ENCODE measurements at places on chromosomes 6 and 20. TPM values are rescaled to one million over a fixed set of nuclear protein-coding genes. Genes with fewer than 3 reads are reported as not detected.

Gene RAD21L1
- 0.11 TPM for total RNA-seq

- no peak for DNase-seq
Observed at GRCh38 chr20:31770243-31770642, 31.2 kb downstream of the TPX2 start.

- no peak for DNase-seq
Observed at GRCh38 chr20:2625062-2625461, 27.4 kb upstream of the NOP56 start.

Gene MLN
- total RNA-seq = not detected

- peak; percentile 94 for DNase-seq
Observed at GRCh38 chr20:44080646-44081267, 106.2 kb downstream of the JPH2 start.

Gene STMND1
- not detected for total RNA-seq

DNA sequence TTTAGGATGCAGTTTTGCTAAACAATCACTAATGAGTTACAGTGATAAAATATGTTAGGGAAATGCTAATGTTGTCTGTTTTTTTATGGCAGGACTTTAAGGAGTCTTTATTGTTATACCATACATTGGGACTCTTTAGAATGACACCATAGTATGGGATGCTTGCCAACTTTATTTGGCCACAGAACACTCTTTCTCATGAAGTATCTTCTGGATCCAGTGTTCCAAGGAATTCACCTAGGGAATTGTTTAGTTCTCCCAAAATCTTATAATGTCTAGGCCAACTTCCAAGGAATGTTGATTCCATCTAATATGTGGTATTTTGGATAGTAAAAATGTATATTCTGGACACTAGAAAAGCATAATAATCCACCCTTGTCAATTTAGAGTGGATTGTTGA, 3.3 kb downstream of the RIN2 start:
- DNase-seq = peak; percentile 29

DNA sequence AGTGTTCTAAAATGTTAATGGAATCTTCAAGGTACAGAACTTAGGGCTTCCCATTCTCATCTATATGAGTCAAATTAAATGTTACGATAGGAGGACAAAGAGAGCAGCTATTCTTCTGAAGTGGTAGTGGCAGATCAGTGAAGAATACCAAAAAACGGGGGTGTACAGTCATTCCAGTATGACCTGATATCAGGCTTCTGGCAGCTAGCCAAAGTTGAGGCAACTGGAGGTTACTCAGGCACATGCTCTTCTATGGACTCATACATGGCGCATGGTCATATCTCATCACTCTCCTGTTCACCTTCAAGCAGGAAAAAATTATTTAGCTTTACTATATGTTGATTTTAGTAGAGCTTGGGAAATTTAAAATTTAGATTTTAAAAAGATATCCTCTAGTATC, 1608.8 kb downstream of the GRIK2 start:
- DNase-seq = peak; percentile 2

- no peak for DNase-seq
Observed at GRCh38 chr20:57094252-57094891, 172.1 kb downstream of the BMP7 start.

- DNase-seq = peak; percentile 57
Observed at GRCh38 chr6:137765059-137765458, 102.0 kb upstream of the TNFAIP3 start.

DNA sequence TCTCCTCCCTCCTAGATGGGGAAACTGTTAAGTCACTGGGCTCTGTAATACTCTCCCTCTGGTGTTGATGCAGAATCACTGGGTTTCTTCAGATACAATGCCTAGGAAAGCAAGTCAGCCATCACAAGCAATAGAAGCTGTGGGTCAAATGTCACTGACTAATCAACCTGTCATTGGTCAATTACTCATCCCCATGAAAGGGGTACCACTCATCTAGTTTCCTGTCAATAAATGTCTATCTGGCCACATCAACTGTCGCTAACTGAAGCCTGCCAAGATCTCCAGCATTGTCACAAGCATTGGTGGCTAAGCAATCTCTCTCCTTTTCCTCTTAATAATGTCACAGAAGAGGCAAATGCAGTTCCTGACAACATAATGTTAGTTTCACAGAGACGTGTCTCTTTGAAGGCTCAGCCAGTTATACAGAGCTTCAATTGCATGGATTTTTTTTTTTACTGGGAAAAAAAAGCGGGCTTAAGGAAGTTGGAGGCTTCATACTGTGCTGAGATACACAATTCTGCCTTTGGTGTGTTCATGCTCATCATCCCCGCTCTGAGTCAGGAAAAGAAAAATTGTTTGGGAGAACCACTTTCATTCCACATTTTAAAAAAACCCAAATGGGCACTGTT, 355.9 kb downstream of the BTBD9 start:
- peak; percentile 98 for DNase-seq

DNA sequence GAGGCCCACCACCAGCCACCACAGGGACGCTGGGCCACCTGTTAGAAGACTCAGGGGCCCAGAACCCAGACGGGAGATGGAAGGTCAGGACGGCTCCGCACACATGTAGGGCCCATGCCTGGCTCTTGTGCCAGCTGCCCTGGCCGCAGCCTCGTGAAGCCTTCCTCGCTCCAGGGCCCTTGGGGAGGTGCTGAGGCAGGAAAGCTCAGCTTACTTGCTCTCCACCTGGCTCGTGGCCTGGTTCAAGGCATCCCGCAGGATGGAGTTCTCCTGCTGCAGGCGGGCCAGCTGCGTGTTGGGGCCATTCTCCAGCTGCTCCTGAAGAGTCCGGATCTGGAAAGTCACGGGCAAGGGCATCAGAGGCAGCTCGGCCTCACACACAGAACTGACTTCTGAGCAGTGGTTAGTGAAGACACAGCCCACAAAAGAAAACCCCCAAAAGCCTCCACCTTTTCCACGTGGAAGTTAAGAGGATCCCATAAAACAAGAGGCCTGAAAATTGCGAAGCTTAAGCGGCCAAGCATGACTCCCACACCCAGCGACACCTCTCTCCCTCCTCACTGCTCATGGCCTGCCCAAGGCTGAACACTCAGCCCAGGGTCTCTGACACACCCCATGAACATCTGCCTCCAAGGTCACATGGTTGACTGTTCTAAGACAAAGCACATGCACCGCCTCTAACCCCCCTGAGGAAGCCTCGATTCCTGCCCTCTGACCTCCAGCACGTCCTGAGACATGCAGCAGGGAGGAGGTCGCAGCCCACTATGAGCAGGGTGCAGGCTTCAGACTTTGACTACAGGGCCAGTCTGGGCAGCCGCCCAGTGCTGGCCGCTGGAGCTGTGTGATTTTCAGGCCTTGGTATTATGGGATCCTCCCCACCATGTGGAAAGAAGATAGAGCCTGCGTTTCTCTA, 46.5 kb downstream of the RRBP1 start:
- DNase-seq = no peak

DNA sequence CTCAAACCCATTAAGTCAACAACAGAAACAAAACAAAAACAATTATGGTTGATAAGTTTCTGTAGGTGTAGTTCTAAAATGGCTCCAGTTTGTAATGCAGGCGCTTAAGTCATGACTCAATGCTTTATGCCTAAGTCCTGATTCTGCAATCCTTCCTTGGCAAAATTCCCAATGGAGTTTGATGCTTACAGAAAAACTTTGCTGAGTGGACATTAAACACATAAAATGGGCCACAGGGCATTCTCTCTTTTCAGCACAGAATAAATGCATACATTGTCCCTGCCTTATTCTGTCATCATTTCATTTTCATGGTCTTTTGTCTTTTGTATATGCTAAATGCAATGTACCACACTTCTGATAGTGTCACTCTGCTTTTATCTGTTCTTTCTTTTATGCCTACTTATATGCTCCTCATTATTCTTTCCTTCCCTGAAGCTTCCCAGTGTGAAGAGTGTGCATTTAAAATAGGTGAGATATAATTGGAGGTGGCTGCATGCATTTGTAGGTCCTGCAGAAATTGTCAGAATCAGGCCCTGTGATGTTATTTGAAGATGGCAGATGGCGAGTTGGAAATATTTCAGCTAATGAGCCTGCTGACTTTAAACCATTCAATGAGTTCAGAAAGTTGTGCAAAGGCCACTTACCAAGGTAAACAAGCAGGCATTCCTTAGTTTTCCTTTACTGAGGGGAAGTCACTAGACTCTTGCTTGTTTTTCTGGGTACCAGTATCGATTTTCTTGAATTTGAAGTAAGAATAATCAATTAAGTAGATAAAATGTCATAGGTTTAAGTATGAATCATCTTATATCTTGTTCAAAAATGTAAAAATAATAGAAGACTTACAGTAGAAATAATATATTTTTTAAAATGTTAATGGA, 313.1 kb downstream of the TRDN start:
- no peak for DNase-seq

DNA sequence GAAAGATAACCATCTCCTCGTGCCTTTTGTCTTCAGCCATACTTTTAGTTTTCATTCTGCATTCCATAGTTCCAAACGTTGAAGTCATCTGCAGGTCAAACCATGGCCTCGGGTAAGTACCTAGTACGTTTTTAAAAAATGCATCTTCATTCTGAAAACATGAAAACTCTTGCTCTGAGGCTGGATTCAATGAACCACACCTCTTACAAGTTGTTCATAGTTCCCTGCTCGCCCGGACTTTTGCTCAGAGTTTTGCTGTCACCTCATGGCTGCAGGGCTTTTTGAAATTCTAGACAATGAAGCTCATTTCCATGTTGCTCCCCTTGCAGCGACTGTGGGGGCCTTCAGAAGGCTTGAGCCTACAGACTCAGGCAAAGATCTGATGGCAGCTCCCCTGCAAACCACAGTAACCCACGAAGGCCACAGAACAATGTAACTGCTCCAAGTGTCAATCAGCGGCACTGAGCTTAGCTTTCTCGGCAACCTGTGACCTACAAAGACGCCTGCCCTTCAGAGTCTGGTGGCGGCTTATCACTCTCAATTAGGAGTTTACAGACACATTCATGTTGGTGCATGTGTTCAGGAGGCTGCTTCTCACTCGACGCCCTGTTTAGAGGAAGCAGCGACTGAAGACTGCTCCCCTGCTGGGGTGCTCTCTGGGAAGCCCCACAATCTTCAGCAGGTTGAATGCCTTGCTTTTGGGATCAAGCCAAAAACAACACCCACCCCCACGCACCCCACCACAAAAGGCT, 61.2 kb downstream of the FOXC1 start:
- DNase-seq = no peak

DNA sequence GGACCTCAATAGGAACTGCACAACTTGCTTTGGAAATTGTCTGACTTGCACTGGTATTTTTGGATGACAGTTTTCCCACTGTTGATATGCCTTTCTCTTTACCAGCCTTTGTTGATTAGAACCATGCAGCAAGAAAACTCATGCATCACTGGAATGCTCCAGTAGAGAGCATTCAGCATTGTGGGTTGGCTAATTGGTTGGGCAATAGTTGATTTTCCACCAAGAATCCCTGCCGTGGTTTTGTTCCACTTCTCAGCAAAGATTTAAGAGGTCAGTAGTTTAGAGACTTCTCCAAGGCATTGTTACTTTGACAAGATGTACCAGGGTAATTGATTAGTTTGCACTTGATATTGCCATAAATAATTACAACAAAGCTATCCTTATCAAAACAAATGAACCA, 260.0 kb downstream of the DHX35 start:
- no peak for DNase-seq

GRCh38 chr6:158452191-158452590, 107.7 kb upstream of the TMEM181 start:
- DNase-seq = no peak

DNA sequence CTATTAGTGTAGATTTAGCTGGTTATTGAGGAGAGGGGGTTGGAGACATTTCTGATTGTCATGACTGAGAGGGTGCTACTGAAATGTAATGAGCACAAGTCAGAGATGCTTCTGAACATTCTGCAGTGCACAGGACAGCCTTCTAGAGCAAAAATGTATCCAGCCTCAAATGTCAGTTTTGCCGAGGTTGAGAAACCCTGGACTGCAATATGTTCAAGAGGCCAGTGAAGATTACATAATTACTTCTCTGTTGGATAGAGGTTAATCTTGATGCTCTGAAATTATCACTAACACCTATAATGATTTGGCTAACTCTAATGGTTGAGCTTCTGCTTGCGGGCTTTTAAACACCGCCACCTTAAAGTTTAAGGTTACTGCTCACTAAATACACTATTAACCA, 3.4 kb upstream of the DUSP22 start:
- no peak for DNase-seq

- peak; percentile 82 for DNase-seq
Observed at GRCh38 chr20:5918856-5919625, 31.3 kb downstream of the TRMT6 start.

Gene TTK
- total RNA-seq = 39.0 TPM

Gene SDHAF4
- total RNA-seq = 6.2 TPM

- no peak for DNase-seq
Observed at GRCh38 chr6:7566107-7566506, 23.9 kb upstream of the SNRNP48 start.
